Suppressor macrophage (primary cell): ENCODE measurements at places on chromosomes 6 and 20.
A peak's percentile ranks its signal among the peaks of the same experiment; 100 is the strongest.

DNA sequence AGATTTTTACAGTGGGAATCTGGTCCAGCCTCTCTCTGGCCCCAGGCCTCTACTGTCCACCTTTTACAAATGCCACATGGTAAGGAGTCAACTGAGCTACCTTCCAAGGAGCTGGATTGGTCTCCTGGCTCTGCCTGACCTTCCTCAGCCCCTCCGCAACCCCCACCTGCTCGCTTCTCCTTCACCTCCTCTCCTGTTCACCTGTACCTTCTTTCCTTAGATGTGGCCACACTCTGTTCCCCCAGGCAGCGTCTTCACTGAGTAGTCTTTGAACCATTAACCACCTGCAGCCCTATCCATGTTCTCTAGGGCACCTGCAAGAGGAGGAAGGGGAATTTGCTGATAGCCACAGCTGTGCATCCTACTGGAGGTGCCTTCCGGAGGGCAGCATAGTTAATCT, 55.3 kb upstream of the DDR1 start:
- no peak for DNase-seq

GRCh38 chr6:31896493-31896855, 1.0 kb downstream of the EHMT2 start:
- DNase-seq: no peak

DNA sequence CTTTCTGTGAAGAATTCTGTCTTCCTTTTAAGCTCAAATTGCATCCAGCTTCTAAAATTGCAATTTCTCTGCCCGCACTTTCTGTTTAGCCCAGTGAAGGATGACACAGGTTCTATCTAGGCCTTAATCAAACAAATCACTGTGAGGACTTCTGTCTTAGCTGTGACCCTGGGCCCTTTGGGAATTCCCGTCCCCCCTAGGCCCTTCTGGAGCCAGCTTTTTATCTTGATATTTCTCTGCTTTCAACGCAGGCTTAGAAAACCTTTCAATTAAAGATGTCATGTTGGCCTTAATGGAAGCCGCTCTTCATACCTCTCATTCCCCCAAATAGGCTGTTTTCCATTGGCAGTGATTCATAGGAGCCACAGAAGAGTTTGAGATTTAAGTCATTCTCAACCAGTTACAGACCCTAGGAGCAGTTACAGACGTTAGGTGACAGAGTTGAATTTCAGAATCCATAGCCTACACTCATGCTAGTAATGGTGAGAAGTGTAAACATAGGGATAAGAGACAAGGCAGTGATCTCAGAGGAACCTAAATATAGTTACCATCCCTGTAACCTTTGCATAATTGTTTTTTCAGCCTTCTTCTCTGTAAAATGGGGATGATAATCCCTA, 74.8 kb upstream of the FLRT3 start:
- DNase-seq: no peak

DNA sequence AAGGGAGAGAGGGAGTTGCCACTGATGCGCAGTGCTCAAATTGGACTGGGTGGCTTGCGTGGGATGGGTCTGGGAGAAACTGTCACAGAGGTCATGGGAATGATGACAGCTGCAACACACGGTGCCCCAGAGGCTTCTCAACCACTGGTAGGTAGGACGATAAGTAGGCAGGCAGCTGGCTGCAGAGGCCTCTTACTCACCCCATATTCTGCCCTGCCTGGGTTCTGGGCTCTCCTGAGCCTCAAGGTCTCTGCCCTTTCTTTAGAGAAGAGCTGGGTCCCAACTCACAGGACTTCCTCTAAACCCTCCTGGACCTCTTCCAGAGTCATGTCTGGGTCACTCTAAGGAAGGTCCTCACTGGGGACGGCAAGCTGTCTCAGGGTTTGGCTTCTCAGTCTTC, 37.2 kb upstream of the RNF24 start:
- peak; percentile 73 for DNase-seq

GRCh38 chr6:120826253-120826652, 508.0 kb downstream of the TBC1D32 start:
- no peak for DNase-seq

GRCh38 chr20:1489764-1490436, 1.3 kb downstream of the SIRPB2 start:
- DNase-seq: peak; percentile 82
